Naive B cell (primary cell): ENCODE measurements at places on chromosomes 2 and 18.

GRCh38 chr2:223601932-223602666, at the start of gene SCG2:
TSS of gene SCG2 (minus strand) at chr2:223602361. CDS start at chr2:223599282, 3,079 bp downstream.
- DNase-seq = no peak

DNA sequence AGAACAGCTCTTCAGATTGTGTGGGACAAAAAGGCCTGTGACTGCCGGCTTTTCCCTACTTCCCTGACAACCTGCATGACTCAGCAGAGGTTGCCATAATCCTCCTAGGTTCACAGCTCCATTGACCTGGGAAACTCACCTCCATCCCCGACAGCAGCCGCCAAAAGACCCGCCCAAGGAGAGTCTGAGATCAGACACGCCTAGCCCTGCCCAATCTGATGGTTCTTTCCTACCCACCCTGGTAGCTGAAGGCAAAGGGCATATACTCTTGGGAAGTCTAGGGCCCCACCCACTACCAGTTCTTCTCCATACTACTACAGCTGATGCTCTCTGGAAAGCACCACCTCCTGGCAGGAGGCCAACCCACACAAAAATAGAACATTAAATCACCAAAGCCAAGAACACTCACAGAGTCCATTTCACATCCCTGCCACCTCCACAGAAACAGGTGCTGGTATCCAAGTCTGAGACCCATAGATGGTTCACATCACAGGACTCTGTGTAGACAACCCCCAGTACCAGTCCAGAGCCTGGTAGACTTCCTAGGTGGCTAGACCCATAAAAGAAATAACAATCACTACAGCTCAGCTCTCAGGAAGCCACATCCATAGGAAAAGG, 140.6 kb downstream of the NETO1 start:
- DNase-seq = no peak

DNA sequence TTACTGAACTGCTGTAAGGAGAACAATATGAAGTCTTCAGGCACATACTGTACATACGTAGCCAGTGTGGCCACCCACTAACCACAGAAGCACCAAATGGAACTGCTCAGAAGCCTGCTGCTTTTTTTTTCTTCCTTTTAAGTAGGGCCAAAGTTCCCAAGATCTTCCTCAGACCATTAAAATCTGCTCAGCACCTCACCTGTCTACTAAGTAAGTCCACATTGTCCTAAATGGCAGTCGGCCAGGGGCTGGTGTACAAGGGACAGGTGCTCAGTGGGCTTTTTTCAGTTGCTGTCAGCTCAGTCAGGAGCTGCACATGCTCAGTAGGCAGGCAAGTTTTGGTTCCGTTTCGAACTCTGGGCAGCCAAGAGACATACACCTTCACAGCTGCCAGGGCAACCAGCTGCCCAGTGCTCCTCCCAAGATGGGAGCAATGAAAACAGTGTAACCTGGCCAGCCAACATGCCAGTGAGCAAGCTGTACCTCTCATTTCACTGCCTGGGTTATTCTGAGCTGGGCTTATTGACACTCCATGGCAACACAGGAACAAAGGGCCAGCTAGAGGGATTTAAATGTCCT, 86.1 kb downstream of the ACVR1 start:
- no peak for DNase-seq

DNA sequence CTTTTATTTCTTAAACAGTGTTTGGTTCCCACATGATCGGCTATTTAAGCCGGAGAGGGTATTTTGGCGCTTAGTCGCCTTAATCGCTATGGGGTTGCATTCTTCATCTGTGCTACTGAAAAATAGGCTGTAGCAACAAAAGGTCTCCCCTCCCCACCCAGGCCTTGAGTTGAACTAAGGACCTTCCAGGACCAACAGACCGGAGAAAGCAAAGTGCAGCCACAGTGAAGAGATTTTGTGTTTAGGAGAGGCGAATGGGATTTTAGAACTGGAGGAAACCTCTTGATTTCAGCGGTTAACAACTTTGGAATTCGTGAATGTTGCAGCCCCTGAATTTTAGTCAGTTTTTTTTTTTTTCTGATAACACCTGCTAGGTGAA, 1.4 kb downstream of the ITGA6 start:
- no peak for DNase-seq

DNA sequence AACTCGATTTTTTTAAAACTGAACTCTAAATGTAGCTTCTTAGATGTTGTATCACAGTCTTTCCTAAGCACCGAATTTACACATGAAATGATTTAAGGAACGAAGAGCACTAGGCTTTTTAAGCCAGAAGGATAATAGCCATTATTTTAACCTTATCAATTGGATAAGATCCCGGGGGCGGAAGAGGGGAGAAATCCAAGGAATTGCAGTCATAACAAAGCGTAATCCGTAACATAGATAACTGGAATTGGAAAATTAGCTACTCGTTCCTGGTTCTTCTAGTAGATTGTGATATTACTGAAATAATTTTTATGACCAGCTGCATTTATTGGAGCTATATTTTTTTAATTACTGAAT, 988 bp upstream of the KANSL1L start:
- no peak for DNase-seq

- no peak for DNase-seq
Measured at GRCh38 chr2:234143896-234144295, 93.4 kb downstream of the SPP2 start.

- no peak for DNase-seq
Measured at GRCh38 chr18:31070206-31070605, 27.7 kb upstream of the DSC3 start.

- peak; percentile 27 for DNase-seq
Measured at GRCh38 chr2:74843899-74844298, 10.0 kb downstream of the HK2 start.

GRCh38 chr2:47558116-47558767, 155.3 kb downstream of the MSH2 start:
- DNase-seq = no peak

DNA sequence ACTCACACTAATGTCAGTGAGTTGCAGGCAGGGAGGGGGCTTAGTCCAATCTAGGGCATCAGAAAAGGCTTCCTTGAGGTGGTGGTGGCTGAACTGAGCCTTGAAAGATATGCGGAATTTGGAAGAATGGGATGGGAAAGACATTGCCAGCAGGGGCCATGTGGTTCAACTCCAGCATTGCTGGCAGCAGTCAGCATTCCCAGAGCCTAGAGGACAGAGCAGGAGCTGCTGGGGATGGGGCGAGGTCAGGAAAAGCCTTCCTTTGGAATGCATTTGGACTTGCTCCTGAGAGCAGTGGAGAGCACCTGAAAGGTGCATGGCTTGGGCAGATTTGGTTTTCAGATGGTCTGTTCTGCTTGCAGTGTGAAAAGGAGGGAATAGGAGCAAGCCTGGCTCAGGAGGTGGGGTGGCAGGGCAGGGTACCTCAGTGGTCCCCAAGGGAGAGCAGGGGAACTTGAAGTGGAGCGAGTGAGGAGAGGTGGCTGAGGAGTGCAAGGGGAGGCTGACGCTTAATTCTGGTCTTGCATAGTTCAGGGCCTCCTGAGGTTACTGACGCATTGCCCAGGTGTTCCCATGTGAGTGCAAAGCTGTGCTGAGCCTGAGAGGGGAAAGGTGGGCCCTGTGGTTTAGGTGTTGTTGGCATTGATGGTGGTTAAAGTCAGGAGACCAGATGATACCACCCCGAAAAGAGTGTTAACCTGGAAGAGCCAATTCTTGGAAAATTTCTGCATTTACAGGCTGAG, 112.1 kb upstream of the MGAT5 start:
- DNase-seq = no peak
